Hippocampal formation (tissue), 2 donors: ENCODE measurements at places on chromosomes 11 and 22.

DNA sequence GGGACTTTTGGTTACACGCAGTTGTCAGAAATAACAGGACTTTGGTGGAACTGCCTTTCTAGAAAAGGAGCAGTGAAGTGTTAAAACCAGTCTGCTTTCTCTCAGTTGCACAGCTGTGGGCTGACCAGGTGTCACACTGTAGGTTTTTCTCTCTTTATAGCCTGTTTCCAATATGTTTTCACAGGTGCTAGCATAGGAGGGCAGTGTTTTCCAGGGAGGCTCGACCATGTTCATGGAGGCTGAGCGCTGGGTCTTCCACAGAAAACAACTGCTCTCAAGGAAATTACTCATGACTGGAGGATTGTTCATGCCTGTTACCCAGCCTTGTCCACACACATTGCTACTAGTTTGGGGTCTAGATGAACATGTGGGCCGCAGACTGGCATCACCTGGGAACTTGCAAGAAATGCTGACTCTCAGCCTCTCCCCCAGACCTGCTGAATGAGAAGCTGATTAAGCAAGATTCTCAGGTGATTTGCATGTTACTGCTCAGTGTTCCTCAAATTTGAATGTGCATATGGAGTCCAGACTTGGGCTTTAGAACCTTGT, 157.7 kb downstream of the MAML2 start:
- DNase-seq, result no peak

DNA sequence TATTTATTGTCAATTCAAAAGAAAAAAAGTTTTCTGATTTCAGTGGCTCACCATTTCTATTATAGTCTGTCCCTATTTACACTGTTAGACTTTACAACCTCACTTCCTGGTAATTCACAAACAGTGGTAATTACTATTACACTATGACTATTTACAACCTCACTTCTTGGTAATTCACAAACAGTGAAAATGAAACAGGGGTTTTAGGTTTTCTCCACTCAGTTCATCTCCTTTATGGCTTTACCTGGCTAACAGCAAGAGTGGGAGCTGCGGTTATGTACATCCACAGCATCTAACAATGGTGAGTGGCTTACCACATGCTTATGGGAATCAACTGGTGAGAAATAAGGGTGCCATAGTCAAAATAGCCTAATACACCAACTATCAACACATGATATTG, 166.4 kb downstream of the CASP12 start:
- DNase-seq, result no peak

DNA sequence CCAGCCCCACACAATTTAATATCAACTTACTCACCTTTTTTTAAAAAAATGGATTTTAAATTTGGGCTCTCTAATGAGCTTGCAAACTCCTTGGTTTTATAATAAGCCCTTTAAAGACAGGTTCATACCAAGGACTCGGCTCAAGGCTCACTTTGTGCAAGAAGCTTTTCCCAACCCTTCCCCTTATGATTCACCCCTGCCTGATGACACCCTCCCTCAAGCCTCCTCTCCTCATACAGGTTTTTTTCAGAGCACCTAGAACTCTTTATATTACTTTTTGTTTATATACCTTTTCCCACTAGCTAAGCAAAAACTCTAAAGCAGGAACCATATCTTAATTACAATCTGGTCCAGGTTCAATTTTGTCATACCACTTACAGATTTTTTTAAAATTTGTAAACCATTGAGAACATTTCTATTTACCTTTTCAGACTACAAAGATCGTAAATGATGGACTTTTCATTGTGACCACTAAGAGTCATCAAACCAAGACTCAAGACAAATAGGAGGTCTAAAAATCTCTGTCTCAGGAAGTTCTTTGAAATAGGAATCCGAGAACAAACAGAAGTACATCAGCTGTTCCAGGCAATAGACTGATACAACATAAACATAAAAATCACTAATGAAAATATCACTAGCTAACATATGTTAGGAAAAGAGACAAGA, 13.1 kb upstream of the EXPH5 start:
- no peak for DNase-seq

GRCh38 chr22:24376002-24376401, 51.4 kb upstream of the ADORA2A start:
- DNase-seq, result no peak

DNA sequence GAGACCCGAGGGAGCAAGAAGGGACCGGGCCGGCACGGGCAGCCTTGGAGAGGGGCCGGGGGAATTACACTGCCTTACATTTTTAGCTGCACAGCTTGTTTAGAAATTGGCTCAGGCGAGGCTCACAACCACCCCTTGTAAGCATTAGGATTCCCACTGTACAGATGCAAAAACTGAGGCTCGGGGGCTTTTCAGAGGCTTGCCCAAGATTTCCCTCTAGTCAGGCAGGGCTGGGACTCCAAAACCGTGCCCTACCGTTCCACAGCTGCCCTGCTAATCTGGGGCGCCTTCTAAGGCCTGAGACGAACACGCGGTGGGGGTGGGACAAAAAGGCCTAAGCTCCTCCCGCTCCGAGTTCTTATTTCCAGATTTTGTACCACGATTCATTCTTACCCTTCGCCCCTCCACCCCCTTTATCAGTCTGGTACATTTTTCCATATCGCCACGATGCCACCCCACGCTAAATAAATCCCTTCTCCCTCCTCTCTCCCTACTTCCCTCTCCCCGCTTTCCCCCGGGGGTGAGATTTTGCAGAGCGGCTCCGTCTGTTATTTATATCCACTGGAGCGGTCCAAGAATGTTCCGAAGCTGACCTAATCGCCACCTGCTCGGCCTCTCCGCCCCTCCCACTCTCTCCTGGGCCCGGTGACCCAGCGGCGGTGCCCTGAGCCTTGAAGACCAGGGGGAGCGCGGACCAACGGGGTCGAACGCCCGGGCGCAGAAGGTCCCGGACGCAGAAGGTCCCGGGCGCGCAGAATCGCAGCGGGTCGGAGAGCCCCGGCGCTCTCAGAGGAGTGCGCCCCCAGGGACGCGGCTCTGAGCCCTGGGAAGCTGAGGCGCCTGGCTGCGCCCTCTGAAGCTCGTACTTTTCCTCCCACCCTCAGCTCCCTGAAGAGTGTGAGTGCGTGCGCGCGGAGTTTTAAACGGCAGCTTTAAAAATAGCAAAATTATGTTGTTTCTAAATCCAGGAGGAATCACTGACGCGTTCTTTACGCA, 764 bp upstream of the PACSIN3 start:
- DNase-seq, result peak; percentile 31

DNA sequence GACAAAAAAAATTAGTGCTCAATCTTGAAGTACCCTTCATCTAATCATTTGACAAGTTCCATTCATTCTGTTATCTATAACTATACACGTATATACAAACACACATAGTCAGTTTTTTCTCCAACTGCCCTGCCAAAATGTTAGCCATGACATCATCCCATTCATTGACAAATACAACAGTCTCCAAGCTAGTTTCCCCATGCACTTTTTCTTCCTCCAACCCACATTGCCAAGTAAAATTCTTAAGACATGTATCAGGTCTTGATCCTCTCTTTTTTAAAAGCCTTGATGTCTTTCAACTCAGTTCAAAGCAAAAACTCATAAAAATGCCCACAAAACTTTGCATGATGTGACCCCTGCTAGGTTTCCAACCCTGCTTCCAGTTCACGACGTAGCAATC, 58.1 kb downstream of the DDI1 start:
- DNase-seq, result no peak

- DNase-seq, result no peak
These were observed 12.7 kb downstream of the TMEM41B start for GRCh38 chr11:9301720-9302119.

GRCh38 chr11:128965485-128965884, 22.8 kb upstream of the TP53AIP1 start:
- no peak for DNase-seq

- DNase-seq, result no peak
These were observed 32.9 kb downstream of the PISD start for GRCh38 chr22:31628969-31629708.

DNA sequence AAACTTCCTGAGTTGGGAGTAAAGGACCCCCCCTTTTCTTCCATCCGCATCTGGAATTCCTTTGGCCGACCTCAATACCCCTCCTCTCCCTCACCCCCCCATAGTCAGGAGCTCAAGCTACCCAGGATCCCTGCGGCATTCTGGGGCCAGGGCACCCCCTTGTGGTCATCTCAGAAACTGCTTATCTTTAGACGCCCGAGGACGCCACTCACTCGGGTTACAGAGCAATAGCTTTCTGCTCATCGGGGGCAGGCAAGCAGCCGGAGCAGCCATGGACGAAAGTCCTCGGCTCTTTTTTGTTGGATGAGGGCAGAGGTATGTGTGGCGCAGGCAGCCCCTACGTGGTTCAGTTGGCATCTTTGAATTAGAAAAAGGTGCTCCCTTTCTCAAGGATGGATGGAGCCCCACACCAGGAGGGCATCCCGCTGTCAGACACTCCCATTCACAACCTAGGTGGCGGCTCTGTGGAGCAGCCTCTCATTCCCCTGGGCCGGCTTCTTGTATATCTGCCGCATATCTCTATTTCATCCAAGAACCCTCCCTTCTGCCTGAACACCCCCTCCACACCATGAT, 2.3 kb downstream of the C1QTNF5 start:
- DNase-seq, result peak; percentile 58

GRCh38 chr11:17169876-17170275, 37.9 kb downstream of the PIK3C2A start:
- no peak for DNase-seq

DNA sequence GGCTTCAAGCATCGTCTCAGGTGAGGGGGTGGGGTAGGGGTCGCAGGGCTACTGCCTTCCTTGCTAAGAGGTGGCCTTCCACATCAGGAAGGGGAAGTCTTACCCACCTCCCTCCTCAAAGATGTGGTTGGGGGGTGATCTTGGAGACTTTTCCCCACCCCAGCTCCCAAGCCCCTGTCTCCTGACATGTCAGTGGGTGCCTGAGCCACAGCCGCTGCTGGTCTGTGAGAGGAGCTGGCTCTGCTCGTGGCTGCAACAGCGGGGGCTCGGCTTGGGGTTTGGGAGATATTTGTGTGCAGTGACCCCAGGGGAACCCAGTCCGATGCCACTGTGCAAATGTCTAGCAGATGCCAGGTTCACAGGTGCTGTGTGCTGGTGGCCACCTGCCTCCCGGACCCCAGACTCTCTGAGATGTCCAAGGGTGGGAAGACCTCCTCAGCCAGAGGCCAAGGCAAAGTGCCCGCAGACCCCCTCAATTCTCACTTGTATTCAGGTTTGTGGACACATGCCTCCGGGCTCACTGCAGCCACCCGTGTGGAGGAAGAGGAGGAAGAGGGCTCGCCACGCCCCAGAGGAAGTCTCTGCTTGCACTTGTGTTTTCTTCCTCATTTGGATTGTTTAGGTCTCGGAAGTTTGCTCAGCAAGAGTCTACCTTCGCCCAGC, 1.9 kb downstream of the KCNQ1 start:
- no peak for DNase-seq

DNA sequence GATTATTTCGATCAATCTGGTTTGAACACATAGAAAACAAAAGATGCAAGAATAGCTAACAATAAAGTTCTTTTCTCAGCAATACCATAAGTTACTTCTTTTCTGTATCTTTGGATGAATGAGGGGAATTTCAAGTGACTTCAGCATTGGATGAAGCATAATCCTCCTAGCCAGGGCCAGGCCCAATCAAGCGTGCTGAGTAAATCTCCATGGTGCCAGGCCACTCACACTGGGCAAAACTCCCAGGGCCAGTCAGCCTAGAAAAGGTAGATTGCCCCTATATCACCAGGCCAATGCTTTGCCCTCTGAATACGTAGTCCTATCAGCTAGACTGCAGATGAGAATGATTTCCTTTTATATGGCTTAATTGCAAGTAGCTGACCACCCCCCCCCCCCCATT, 6.0 kb downstream of the CNTF start:
- DNase-seq, result no peak

DNA sequence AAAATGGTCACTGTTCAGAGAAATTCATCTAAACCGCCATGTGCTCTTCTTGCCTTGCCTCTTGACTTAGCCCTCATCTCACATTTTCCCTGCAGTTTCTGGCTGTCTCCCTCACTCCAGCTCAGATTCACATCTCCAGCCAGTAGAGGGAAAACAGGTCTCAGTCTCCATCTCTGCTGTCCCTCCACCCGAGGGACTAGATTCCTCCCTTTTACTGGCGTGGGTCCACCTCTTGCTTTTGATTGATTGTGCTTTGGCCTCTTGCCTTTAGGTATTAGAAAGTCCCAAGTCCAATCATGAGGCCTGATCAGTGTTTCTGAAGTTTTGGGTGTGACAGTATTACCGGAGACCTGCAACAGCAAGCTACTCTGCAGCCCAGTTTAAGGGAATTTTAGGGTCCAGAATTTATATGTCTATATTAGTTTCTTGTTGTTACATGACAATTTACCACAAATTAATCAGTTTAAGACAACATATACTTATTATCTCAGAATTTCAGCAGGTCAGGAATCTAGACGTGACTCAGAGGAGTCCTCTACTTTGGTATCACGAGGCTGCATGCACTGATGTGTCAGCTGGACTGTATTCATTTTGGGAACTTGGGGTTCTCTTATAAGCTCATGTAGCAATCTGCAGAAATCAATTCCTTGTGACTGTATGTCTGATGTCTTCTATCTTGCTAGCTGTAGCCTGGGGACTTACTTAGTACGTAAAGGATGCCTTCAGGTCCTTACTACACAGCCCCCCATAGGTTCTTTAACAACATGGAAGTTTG, 805.2 kb upstream of the CCDC90B start:
- no peak for DNase-seq

GRCh38 chr22:29872144-29872893, 10.7 kb upstream of the MTMR3 start:
- no peak for DNase-seq

- peak; percentile 97 for DNase-seq
These were observed at the start of gene MIEF1 for GRCh38 chr22:39502109-39502788. Gene MIEF1 (plus strand): TSS chr22:39502290. CDS start chr22:39511295, 9,005 bp downstream.

- no peak for DNase-seq
These were observed 132.2 kb downstream of the ST3GAL4 start for GRCh38 chr11:126487711-126488110.

DNA sequence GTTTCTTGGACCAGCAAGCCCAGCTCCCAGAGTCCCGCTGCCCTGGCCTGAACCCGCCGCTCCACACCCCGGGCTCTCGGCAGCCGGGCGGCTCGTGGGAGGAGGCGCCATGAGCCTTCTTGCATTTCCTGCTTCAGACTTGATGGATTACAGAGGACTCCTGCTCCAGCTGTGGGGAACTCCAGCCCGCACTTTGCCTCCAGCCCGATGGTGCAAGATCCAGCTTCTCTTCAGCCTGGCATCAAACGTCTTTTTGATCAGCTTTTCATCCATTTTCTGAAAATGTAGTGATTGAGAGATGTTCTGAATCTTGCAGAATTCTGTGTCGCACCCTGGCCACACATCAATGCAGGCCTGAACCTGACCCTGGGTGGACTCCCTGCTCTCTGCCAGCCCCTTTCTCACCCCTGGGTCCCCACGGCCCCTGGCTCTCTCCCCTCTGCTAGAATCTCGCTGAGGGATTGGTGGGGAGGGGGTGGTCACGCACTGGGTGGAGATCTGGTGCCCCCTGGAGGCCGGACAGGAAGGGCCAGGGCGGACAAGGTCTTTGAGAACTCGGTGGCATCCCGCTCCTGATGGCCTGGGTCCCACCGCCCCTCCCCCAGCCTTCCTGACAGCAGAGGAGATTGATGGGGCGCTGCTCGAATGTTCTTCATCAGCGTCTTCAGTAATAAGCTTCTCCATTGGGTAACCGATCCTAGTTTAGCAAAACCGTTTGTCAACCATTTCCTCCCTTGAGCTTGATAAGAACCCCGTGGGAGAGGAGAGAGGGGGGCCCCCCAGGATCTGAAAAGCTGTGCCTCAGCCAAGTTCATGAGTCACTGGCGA, 12.1 kb upstream of the NFAM1 start:
- peak; percentile 76 for DNase-seq

GRCh38 chr11:120714438-120714837, 202.9 kb downstream of the GRIK4 start:
- DNase-seq, result no peak

- no peak for DNase-seq
These were observed 198.3 kb downstream of the GRIK4 start for GRCh38 chr11:120709808-120710207.

GRCh38 chr11:124481365-124482323, 36.1 kb upstream of the OR8B8 start:
- no peak for DNase-seq
